Activated CD4-positive, alpha-beta T cell treated with anti-CD3 and anti-CD28 coated beads, Interleukin-2, Interleukin-4, amounts not matched to agents 100 ng/mL and 50 ng/mL, durations not matched to agents 16 hours and 8 hours (primary cell): ENCODE measurements at places on chromosomes 7 and 10.

GRCh38 chr7:50801907-50802306, 19.2 kb upstream of the GRB10 start:
- no peak for DNase-seq

GRCh38 chr10:69936091-69936490, 116.6 kb upstream of the MACROH2A2 start:
- peak; percentile 4 for DNase-seq

DNA sequence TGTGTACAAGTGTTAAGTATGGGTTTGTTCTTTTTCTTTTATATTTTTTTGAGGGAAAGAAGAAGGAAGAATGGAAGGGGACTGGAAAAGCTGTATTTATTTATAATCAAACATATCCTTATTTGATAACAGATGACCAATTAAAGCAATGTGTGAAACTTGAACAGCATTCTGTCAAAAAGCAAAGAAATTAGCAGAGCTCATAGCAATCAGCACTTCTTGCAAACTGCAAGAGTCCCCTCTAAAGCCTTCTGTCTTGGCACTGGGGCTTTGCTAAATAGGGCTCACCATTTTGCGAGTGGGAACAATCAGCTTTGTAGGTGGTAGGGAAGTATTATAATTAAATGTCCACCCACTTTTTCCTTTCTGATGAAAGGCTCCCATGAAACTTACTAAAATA, 164.9 kb upstream of the LRRTM3 start:
- DNase-seq: no peak

DNA sequence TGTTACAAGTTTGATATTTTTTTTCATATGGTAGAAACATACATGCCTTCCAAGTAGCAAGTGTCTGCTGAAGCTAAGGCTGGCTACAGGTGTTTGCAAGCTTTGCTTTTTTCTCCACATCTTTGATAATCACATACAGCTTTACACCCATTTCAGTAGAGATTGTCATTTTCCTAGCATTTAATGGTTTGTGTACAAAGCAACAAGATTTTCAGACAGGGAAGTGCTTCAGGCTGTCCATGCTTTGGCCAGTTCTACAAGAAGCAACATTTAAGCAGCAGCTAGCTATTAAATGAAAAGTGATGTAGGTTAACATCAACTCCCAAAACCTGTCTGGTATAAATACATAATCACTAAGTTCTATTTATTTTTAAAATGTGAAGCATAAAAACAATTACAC, 2.3 kb downstream of the HDAC9 start:
- no peak for DNase-seq

GRCh38 chr10:76210211-76210610, 778.8 kb downstream of the LRMDA start:
- DNase-seq: no peak

GRCh38 chr10:32256613-32257437, 90.1 kb downstream of the EPC1 start:
- DNase-seq: peak; percentile 73

DNA sequence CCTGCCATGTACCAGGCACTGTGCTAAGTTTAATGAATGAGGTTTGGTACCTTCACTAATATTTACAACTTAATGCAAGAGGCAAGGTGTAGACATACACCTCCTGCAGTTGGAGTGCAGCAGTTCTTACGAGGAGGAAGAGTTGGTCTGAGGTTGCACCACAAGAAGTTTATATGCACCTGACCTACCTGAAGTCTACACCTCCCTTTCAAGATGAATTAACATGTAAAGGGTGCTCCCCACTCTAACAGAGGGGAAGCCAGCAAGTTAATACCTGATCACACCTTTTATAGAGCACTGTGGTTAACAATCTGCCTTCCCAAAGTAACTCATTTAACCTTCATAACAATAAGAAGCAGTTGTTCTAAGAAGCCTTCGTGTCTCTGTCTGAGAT, 120.0 kb downstream of the LYZL1 start:
- no peak for DNase-seq

- DNase-seq: peak; percentile 22
Measured at GRCh38 chr7:120554960-120555571, 282.1 kb downstream of the KCND2 start.

GRCh38 chr10:130844310-130844709, 467.2 kb downstream of the TCERG1L start:
- DNase-seq: no peak

- no peak for DNase-seq
Measured at GRCh38 chr7:73647725-73648592, 19.7 kb upstream of the VPS37D start.

DNA sequence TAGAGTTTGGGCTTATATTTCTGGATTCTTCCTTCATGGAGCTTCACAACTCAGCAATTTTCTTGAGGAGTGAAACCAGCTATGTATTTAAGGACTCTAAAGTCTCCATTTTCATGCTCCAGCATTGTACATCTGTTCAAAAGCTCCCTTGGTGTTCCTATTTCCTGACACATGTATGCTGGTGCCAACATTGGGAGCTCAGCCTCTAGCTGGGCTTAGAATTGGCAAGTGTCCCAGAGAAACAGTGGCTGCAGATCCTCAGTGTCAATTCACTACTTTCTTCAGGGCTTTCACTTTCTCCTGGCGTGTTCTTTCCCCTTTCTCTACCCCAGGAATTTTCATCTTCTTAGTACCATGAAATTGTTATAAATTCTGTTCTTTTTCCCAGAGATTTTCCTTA, 103.1 kb downstream of the ZNF467 start:
- DNase-seq: no peak
